ENCODE measurements at places on chromosomes 7 and 10. TPM values are rescaled to one million over a fixed set of nuclear protein-coding genes. Genes with fewer than 3 reads are reported as not detected.

The RADIL gene
- 2.2 TPM for total RNA-seq

The HOXA10 gene
- total RNA-seq: 2.8 TPM

The SLC25A13 gene
- total RNA-seq: 15.7 TPM

The ZEB1 gene
- 70.4 TPM for total RNA-seq

The CPVL gene
- 12.6 TPM for total RNA-seq

The AMPH gene
- total RNA-seq: 3.5 TPM

The NKX2-3 gene
- not detected for total RNA-seq

The BAMBI gene
- total RNA-seq: 8.0 TPM

The OPALIN gene
- total RNA-seq: not detected

The BMPER gene
- total RNA-seq: 13.3 TPM

The FGFBP3 gene
- 1.2 TPM for total RNA-seq

The ATP6V0E2 gene
- total RNA-seq: 4.1 TPM

The SPAM1 gene
- not detected for total RNA-seq
